Breast epithelium (tissue), 4 donors: ENCODE measurements at places on chromosomes 5 and 9.

- no peaks in the 10 kb centered on the region for H3K36me3 ChIP-seq
- no peak overlapping the region for H3K27ac ChIP-seq
- no peaks in the 10 kb centered on the region for H3K4me1 ChIP-seq
- no peaks in the 10 kb centered on the region for H3K27me3 ChIP-seq
Measured at GRCh38 chr9:3241290-3241689, 284.5 kb downstream of the RFX3 start.

- H3K4me1 ChIP-seq: no peaks in the 10 kb centered on the region
- H3K36me3 ChIP-seq: no peaks in the 10 kb centered on the region
- DNase-seq: no peak
- H3K27me3 ChIP-seq: no peaks in the 10 kb centered on the region
- no peak overlapping the region for H3K4me3 ChIP-seq
- H3K27ac ChIP-seq: no peak overlapping the region
Measured at GRCh38 chr5:137372773-137373160, 126.4 kb downstream of the SPOCK1 start.

DNA sequence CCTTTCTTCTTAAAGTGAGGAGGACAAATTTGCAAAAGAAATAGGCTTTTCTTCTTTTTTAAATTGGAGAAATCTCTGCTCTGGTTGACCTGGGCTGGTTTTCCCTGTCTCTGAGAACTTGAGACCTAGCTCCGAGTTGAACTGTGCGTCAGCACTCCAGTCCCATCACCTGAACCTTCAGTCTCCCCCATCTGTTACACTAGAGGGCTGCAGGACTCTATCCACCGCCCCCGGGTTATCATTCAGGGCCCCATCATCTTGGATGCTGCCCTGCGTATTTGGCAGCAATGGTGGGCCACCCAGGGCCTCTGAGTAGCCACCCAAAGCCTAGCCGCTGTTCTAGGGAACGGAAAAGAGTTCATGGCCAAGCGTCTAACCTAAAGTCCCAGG lies 2.5 kb downstream of the FOXE1 start:
- H3K27me3 ChIP-seq: peaks cover 99% of the 10 kb centered on the region
- H3K4me3 ChIP-seq: no peak overlapping the region
- H3K4me1 ChIP-seq: peaks cover 6% of the 10 kb centered on the region
- H3K36me3 ChIP-seq: no peaks in the 10 kb centered on the region
- no peak overlapping the region for H3K27ac ChIP-seq

DNA sequence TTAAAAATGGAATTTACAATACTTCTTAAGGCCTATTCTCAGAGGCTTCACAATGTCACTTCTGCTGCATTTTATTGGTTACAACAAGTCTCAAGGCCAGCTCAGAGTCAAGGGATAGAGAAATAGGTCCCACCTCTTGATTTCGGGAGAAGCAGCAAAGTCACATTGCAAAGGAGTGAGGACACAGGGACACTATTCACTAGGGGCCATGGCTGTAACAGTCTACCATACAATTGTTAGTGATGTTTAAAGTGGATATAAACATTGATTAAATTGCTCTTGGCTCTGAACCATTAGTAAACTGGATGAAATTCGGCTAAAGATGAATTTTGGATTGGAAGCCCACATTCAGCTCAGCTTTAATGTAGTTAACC lies 21.7 kb upstream of the CMBL start:
- peaks cover 5% of the 10 kb centered on the region for H3K4me1 ChIP-seq
- H3K36me3 ChIP-seq: no peaks in the 10 kb centered on the region
- H3K27me3 ChIP-seq: no peaks in the 10 kb centered on the region

- H3K27me3 ChIP-seq: no peaks in the 10 kb centered on the region
- H3K4me1 ChIP-seq: no peaks in the 10 kb centered on the region
- no peaks in the 10 kb centered on the region for H3K36me3 ChIP-seq
- no peak for DNase-seq
Measured at GRCh38 chr9:84315278-84315877, 25.2 kb downstream of the SLC28A3 start.

GRCh38 chr5:158155067-158155466 lies 296.1 kb upstream of the CLINT1 start:
- no peak overlapping the region for H3K4me3 ChIP-seq
- DNase-seq: no peak
- no peaks in the 10 kb centered on the region for H3K36me3 ChIP-seq
- H3K27ac ChIP-seq: peak overlapping the region; percentile 61
- no peaks in the 10 kb centered on the region for H3K27me3 ChIP-seq

GRCh38 chr5:171899792-171900191 lies 106.6 kb downstream of the FBXW11 start:
- no peak overlapping the region for H3K27ac ChIP-seq
- H3K4me3 ChIP-seq: no peak overlapping the region
- no peaks in the 10 kb centered on the region for H3K36me3 ChIP-seq

DNA sequence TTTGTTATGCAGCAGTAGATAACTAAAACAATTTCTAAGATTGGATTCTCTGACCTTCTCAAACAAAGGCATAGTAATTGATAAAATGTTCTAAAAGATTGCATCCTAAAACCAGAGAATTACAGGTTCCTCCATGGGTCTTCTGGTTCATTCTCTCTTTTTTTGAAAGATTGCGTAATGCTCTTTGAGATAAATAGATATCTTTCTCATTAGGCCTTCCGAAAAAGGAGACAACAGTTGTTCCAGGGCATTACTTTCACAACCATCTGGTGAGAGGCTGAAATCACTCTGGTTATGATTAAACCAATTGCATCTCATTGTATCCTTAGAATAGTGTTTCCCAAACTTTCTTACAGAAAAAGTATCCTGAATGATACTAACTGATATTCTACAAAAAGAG lies 174.7 kb upstream of the NREP start:
- no peak overlapping the region for H3K27ac ChIP-seq
- no peaks in the 10 kb centered on the region for H3K4me1 ChIP-seq

DNA sequence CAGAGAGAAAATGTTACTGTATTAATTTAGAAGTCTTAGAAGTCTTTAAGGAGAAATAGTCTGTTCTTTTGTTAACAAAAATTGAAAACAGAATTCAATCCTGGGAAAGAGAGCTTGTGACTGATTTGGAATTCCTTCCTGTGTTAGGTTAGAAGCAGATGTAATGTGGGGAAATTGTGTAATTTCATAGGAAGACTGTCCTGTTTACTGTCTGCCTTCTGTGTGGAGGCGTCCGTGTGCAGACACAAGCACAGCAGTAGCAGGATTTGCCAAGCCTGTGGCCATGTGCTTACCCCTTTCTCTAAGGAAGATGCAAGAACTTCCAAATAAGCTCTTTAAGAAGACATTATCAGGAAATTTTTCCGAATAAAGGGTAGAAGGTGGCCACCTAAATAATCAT lies 36.7 kb upstream of the F2R start:
- H3K27me3 ChIP-seq: no peaks in the 10 kb centered on the region
- no peak overlapping the region for H3K27ac ChIP-seq
- DNase-seq: no peak
- no peaks in the 10 kb centered on the region for H3K4me1 ChIP-seq
- no peaks in the 10 kb centered on the region for H3K36me3 ChIP-seq

- no peak overlapping the region for H3K4me3 ChIP-seq
- no peaks in the 10 kb centered on the region for H3K27me3 ChIP-seq
- no peaks in the 10 kb centered on the region for H3K36me3 ChIP-seq
- no peaks in the 10 kb centered on the region for H3K4me1 ChIP-seq
- no peak overlapping the region for H3K27ac ChIP-seq
Measured at GRCh38 chr5:157280927-157281326, 15.0 kb downstream of the CYFIP2 start.

- peak overlapping the region; percentile 80 for H3K4me3 ChIP-seq
- DNase-seq: peak; percentile 51
Measured at GRCh38 chr5:139649082-139649991, 1.2 kb downstream of the CXXC5 start.

GRCh38 chr5:157164521-157164920 lies 1.5 kb downstream of the GARIN3 start:
- no peak overlapping the region for H3K4me3 ChIP-seq
- H3K27me3 ChIP-seq: peaks cover 12% of the 10 kb centered on the region
- no peaks in the 10 kb centered on the region for H3K4me1 ChIP-seq

- H3K27ac ChIP-seq: no peak overlapping the region
- no peak for DNase-seq
- no peaks in the 10 kb centered on the region for H3K4me1 ChIP-seq
- H3K36me3 ChIP-seq: no peaks in the 10 kb centered on the region
Measured at GRCh38 chr5:154467655-154468354, 10.2 kb downstream of the HAND1 start.
